Neural crest cell (in vitro differentiated cells): ENCODE measurements at places on chromosomes 5 and 9. TPM values are rescaled to one million over a fixed set of nuclear protein-coding genes. Genes with fewer than 3 reads are reported as not detected.

DNA sequence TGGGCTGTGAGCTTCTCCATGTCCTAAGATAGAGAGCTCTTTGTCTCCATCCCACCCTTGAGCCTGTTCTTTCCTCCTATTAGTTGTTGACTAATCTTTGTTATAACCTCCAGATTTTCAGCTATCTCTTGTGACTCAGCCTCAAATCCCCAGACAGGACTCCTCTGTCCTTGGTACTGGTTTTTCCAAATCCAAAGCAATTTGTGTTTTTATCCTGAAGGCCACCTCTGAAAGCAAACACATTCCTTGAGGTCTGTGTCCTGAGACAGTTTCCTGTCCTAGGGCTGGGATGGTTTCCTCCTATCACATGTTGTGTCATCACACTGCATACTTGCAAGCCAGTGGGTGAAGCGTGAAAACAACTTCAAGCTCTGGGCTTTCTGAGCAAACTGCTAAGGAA, 8.5 kb downstream of the TNC start:
- DNase-seq: no peak

GRCh38 chr5:71633255-71634155, 46.4 kb downstream of the MCCC2 start:
- no peak for DNase-seq

- DNase-seq: no peak
These were observed 709.2 kb upstream of the WWC1 start for GRCh38 chr5:167582283-167582682.

The B4GALT1 gene
- 17.8 and 17.9 TPM in 2 replicates for total RNA-seq

GRCh38 chr9:129333617-129334104, 155.6 kb upstream of the IER5L start:
- no peak for DNase-seq

The CLIC3 gene
- total RNA-seq: not detected in 2 replicates

GRCh38 chr9:72509635-72510034, 11.8 kb upstream of the TMC1 start:
- no peak for DNase-seq

The TAF11L10 gene
- not detected in 2 replicates for total RNA-seq

The SH3GL2 gene
- 0.89 and 1.1 TPM in 2 replicates for total RNA-seq

GRCh38 chr9:129282272-129282671, 104.2 kb upstream of the IER5L start:
- no peak for DNase-seq

The TTC39B gene
- 3.7 TPM in 2 replicates for total RNA-seq

The CCDC183 gene
- 0.93 and 1.4 TPM in 2 replicates for total RNA-seq

- DNase-seq: no peak
These were observed 175.3 kb upstream of the KLF9 start for GRCh38 chr9:70589571-70590314.

DNA sequence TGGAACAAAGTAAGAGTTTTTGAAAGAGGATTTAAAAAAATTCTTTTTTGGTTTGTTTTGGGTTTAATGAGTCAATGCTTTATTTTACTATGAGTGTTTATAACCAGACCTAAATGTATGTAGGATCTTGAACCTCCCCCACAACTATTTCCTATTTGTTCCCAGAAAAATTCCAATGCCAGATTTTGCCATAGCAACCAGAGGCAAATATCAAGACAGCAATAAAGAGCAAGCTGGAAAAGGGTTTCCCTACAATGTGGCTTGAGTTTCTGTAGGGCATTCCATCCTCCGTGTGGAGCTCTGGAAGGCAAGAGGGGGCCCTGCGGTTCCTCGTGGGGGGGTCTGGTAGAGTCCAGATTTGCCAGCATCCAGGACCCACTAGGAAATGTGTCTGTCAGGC, 27.8 kb upstream of the GDNF start:
- DNase-seq: no peak

The AGXT2 gene
- not detected in 2 replicates for total RNA-seq

GRCh38 chr5:181258576-181258975, 2.4 kb downstream of the TRIM52 start:
- DNase-seq: no peak

DNA sequence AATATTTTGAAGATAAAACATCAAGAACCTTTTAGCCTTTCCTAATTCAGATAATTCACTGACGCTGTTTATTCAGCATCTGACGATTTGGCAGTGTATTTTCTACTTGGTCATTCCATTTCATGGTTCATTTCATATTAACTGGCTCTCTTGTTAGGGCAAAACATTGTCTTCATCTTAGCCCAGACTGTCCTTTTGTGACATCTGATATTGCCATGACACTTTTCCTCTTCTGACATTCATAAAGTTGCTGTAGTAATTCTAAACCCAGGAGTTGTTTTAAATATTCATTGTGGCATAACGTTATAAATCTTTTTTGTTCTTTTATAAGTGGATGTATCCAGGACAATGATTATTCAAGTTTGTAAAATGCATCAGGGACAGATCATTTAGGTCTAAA, 1.8 kb downstream of the SCAMP1 start:
- no peak for DNase-seq

GRCh38 chr5:82417776-82418607, 139.8 kb upstream of the RPS23 start:
- DNase-seq: no peak

The CLTA gene
- 222 and 224 TPM in 2 replicates for total RNA-seq

DNA sequence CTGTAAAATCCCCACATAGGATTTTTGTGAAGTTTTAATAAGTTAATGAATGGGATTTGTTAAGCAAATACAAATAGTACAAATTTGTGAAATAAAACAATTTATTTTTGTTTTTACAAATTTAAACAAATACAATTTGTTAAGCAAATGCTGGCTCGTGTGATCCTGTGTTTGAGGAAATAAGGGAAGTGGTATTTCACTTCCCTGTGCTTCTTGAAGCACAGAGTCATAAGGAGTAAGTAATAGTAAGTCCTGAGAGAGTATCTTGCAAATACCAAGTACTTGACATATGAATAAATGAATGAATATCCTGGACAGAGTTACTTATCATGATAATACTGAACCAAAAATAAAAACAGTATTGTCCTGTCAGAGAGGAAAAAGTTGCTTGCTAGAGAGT, 9.1 kb downstream of the SMIM3 start:
- no peak for DNase-seq

GRCh38 chr9:124743686-124744348, 27.3 kb downstream of the NR6A1 start:
- DNase-seq: no peak

The NR5A1 gene
- 0.35 and 0.50 TPM in 2 replicates for total RNA-seq

The NIM1K gene
- 0.23 and 0.30 TPM in 2 replicates for total RNA-seq

GRCh38 chr9:133037775-133038515, 7.1 kb downstream of the GTF3C5 start:
- no peak for DNase-seq
